Posterior vena cava (tissue), 2 donors: ENCODE measurements at places on chromosomes 5 and 9. TPM values are rescaled to one million over a fixed set of nuclear protein-coding genes. Genes with fewer than 3 reads are reported as not detected.

Gene SNCAIP
- 3.8 TPM for total RNA-seq

GRCh38 chr5:77983482-77984199 lies 207.5 kb upstream of the TBCA start:
- no peak for DNase-seq

DNA sequence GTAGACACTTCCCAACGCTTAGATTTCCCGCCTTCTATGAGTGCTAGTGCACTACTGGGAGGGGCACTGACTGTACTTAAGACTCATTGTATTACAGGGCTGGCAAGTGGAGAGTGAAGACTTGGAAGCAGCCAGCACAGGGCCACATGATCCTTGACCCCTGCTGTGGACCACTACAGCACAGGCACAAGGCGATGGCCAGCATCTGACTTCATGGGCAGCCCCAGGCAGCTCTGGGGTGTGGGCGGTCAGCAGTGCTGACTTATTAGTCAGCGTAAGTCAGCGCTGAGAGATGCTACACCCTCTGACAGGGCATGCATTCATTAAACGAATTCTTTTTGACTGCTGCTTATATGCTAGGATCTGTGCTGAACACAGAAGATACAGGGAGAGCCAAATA lies 9.3 kb downstream of the SLC46A2 start:
- DNase-seq = no peak

- DNase-seq = no peak
Observed at GRCh38 chr9:121026260-121026691, 23.8 kb downstream of the C5 start.

DNA sequence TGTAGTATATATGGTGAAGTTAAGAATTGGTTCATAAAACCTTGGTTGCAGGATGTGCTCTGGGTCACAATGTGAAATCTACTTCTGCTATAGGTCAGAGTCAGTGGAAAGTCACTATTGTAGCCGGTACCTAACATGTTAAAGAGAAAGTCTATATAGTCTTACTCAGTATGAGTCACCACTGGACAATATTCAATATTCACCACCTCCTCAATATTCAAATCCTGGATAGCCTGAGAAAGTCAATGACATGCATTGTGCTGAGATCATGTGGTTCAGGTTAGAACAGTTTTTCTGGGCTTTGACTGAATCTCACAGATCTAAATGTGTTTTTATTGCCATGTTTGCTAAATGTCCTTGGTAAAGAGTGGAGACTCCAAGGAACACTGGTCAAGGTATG lies 108.8 kb downstream of the HMHB1 start:
- no peak for DNase-seq
